ENCODE measurements at places on chromosomes 1 and 21. TPM values are rescaled to one million over a fixed set of nuclear protein-coding genes. Genes with fewer than 3 reads are reported as not detected.

The ARHGAP30 gene
- total RNA-seq = 198 TPM

The DENND1B gene
- total RNA-seq = 19.9 TPM

GRCh38 chr1:14866911-14867612 lies 268.6 kb downstream of the KAZN start:
- no peak overlapping the region for H3K4me3 ChIP-seq
- no peak for DNase-seq
- no peaks in the 10 kb centered on the region for H3K4me1 ChIP-seq
- H3K27ac ChIP-seq = no peak overlapping the region
- peaks cover 8% of the 10 kb centered on the region for H3K27me3 ChIP-seq

DNA sequence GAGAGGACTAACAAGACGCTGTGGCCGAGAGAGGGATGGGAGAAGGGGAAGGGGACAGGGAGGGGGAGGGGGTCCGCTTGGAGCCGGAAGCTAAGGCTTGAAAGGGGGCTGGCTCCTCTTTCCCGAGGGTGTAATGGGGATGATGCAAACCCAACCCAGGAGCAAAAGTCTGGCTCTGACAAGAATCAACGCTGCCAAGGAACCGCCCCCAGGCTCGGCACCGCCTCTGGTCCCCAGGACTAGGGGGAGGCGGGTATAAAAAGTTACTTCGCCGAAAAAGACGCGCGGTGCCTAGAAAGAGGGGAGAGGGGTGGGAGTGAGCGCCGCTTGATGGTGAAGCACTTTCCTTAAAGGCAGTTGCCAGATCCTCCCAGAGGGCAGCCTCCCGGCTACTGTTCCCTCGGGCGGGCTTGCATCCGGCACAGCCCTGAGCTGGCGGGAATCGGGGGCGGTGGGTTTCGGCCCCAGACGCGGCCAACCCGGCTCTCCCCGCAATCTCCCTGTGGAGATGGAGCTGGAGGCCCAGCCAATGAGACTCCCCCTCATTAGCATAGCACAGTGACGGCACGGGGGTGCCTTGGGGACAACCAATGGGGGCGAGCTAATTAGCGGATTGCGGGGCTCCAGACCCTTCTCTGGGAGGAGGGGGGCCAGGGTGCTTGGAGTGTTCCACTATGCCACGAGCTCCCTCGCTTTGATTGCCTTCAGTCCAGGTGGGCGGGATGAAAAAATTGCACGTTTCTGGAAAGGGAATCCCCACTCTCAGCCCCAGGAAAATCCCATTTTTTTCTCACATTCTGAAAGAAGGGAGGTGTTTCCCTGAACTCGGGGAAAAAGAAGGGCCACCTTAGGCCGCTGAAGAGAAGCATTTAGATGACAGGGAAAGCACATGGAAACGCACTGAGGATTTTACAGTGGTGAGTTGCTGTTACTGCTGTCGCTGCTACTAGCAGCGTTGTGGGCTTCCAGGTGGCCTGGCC lies at the start of gene KCNT2:
KCNT2 (minus strand) TSS at position 51 of the 980 bp plus-strand sequence. CDS start 131 bp downstream, outside the sequence.
- H3K27ac ChIP-seq = no peak within 1 kb of the TSS
- DNase-seq = peak; percentile 3
- H3K4me1 ChIP-seq = peaks cover 8% of the 10 kb centered on the region
- no peaks in the 10 kb centered on the region for H3K36me3 ChIP-seq

GRCh38 chr1:56820755-56821461 lies 1.7 kb upstream of the FYB2 start:
- H3K27me3 ChIP-seq = peaks cover 9% of the 10 kb centered on the region
- no peaks in the 10 kb centered on the region for H3K36me3 ChIP-seq
- peak; percentile 83 for DNase-seq
- H3K27ac ChIP-seq = no peak overlapping the region
- peaks cover 12% of the 10 kb centered on the region for H3K4me1 ChIP-seq

DNA sequence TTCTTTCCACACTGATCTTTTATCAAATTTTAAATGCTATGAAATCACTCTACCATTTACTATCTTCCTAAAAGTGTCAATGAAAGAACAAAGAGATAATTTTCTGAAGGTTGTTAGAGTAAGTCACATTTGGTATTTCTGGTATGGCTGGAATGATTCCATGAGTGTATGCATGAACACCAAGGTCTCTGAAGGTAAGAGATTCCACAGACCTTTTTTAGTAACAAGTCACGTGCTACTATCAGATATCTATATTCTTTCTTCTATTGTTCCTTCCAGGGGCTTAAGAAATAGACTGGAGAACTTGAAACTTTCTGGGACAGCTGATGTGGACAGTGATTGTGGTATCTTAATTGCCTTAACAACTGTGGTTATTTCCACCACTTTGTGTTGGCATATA lies 265.0 kb downstream of the SDCCAG8 start:
- H3K4me3 ChIP-seq = no peak overlapping the region
- no peaks in the 10 kb centered on the region for H3K27me3 ChIP-seq
- no peak for DNase-seq
- no peak overlapping the region for H3K27ac ChIP-seq

All from activated T-cell treated with anti-CD3 and anti-CD28 coated beads, Interleukin-2, amount 50 U/mL, for 72 hours (primary cell).